ENCODE measurements at places on chromosomes 12 and 14. TPM values are rescaled to one million over a fixed set of nuclear protein-coding genes. Genes with fewer than 3 reads are reported as not detected.

The CFAP73 gene
- 0.12 TPM for total RNA-seq

- peak; percentile 33 for DNase-seq
These were observed 18.1 kb downstream of the SSH1 start for GRCh38 chr12:108839018-108839889.

- no peak for DNase-seq
These were observed 3.9 kb upstream of the POC1B start for GRCh38 chr12:89529738-89530137.

DNA sequence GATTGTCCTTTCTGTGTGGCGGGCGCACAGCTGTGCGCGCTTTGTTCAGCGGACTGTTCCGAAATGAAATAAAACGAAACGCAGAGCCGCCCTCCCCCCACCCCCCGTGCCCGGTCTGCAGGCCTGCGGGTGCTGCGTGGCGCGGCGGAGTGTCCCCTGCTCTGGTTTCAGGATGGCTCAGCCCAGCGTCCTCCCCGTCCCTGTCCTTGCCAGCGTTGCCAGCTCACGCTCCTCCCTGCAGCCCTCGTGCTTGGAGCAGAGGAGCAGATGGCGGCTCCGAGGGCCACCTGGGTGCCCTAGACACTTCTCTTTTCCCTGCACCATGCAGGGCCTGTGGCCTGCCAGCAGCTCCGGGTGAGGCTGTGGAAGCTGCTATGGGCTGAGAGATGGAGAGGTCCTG lies 17.5 kb upstream of the BEGAIN start:
- no peak for DNase-seq

- DNase-seq: no peak
These were observed 1.6 kb downstream of the RHOJ start for GRCh38 chr14:63205866-63206265.

GRCh38 chr12:103791350-103791920 lies 49.6 kb downstream of the NT5DC3 start:
- DNase-seq: no peak

Measured in pancreas (tissue), 10 donors.